Activated T-helper 1 cell treated with anti-CD3 and anti-CD28 coated beads, Interleukin-12 subunit alpha, Interleukin-12 subunit beta, Interleukin-2, Interleukin-4 antibody, amounts not matched to agents 30 ng/mL and 10 ng/mL and 1 ng/mL, durations not matched to agents 14 hours and 24 hours and 36 hours (primary cell): ENCODE measurements at places on chromosomes 5 and 9. TPM values are rescaled to one million over a fixed set of nuclear protein-coding genes. Genes with fewer than 3 reads are reported as not detected.

DNA sequence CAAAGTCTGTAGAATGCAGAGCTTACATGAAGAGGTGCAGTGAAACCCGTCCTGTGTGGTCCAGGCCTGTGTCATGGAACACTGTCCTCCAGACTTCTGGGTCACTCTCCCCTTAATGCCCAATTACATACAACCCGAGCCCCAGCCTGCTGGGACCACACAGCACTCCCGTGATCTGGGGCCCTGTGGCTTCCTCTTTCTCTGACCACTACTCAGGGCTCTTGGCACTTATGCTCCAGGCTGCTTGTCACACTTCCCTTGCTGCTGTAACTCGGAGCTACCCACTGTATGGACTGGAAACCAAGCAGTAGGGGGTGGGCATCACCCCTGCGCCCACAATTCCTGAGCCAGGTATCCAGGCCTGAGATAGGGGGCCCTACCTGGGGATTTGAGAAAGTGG lies 10.3 kb upstream of the IL3 start:
- no peak for DNase-seq

DNA sequence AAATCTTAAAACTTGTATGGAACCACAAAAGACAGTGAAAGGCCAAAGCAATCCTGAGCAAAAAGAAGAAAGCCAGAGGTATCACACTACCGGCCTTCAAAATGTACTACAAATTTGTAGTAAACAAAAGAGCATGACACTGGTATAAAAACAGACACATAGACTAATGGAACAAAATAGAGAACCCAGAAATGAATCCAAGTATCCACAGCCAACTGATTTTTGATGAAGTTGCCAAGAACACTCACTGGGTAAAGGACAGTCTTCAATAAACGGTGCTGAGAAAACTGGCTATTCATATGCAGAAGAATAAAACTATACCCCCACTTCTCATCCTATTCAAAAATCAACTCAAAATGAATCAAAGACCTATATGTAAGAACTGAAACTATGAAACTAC lies 390.1 kb downstream of the PRELID2 start:
- DNase-seq, result no peak

- DNase-seq, result no peak
Measured at GRCh38 chr5:134103998-134104654, 10.4 kb upstream of the TCF7 start.

- peak; percentile 6 for DNase-seq
Measured at GRCh38 chr9:91245431-91246313, 116.0 kb downstream of the AUH start.

- DNase-seq, result no peak
Measured at GRCh38 chr9:75359638-75360037, 271.3 kb downstream of the OSTF1 start.

Gene DIMT1
- total RNA-seq, result 42.4 and 45.0 TPM in 2 replicates

DNA sequence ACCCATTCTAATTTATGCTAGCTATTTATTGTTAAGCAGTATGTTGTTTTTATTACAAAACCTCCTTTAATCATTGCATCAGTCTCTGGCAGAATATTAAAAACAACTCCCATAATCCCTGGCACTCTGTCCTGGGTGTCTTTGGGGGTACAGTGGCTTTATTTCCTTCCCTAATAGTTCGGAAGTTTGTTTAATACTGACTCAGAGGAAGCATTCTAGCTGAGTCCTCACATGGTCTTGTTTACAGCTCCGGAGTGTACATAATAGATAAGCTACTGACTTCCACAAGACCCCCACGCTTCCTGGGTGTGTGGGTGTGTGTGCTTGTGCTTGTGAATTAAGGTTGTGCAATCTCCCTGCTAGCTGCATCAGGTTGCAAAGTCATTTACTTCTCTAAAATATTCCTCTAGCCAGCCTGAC lies 149.8 kb upstream of the CDKN2B start:
- no peak for DNase-seq

- DNase-seq, result no peak
Measured at GRCh38 chr9:31587146-31587545, 797.3 kb upstream of the ACO1 start.

GRCh38 chr5:143619040-143619439 lies 192.9 kb upstream of the HMHB1 start:
- no peak for DNase-seq

Gene ANKRD34B
- not detected in 2 replicates for total RNA-seq

Gene PCDHB6
- total RNA-seq, result not detected in 2 replicates

Gene ALDH1A1
- total RNA-seq, result not detected in 2 replicates

Gene MEIKIN
- total RNA-seq, result not detected in 2 replicates
